ENCODE measurements at places on chromosomes 3 and 15. TPM values are rescaled to one million over a fixed set of nuclear protein-coding genes. Genes with fewer than 3 reads are reported as not detected.
A peak's percentile ranks its signal among the peaks of the same experiment; 100 is the strongest.

DNA sequence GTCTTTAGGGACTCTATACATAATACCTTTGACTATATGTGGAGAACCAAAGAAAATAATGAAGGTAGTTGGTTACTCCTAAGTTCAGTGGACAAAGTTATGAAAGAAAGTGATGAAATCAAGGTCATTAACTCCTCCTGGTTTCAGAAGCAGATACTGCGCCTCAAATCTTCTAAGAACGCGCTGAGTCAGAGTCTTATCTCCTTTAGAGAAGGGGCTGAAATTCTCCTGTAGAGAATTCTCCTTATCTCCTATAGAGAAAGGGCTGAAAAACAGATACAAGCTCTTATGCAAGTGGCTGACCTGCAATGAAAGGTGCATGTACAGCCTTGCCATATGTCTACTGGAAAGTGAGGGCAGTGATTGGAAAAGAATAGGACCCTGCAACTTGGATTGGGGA lies 824.2 kb downstream of the NSUN3 start:
- DNase-seq = no peak

Gene MUC20
- total RNA-seq = not detected

Gene FANCD2OS
- not detected for total RNA-seq

DNA sequence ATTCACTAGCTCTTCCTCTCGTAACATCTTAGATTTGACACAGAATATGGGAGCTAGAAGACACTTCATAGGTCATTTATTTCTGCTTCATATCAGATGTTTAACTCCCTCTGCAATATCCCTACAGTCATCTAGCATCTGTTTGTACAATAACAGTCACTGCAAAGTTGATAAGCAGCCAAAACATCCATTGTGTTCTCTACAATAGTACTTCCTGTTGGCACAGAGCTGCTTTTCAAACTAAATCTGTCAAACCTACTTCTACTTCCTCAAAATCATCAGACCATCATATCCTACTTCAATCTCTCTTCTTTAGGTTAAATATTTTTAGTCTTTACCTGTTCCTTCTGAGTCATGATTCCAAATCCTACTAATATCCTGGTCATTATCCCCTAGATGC lies 233.2 kb downstream of the FGF12 start:
- peak; percentile 10 for DNase-seq

DNA sequence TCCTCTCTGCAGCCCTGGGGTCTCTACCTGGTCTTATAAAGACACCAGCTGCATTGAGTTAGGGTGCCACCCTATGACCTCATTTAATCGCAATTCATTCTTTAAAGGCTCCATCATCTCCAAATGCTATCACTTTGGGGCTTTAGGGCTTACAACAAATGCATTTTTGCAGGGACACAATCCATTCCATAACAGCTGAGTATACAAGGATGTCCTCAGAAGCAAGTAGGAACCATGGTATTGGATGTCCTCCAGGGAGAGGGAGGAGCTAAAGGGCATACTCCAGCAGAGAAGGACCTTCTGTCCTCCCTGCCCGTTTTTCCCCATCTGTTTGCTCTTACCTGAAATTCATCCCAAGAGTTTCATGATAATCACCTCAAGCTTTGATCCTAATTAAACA lies 30.3 kb downstream of the UMPS start:
- DNase-seq = peak; percentile 60

GRCh38 chr3:76429581-76430177 lies 610.2 kb upstream of the ROBO2 start:
- DNase-seq = no peak

GRCh38 chr15:96889734-96890480 lies 559.4 kb downstream of the NR2F2 start:
- peak; percentile 17 for DNase-seq

DNA sequence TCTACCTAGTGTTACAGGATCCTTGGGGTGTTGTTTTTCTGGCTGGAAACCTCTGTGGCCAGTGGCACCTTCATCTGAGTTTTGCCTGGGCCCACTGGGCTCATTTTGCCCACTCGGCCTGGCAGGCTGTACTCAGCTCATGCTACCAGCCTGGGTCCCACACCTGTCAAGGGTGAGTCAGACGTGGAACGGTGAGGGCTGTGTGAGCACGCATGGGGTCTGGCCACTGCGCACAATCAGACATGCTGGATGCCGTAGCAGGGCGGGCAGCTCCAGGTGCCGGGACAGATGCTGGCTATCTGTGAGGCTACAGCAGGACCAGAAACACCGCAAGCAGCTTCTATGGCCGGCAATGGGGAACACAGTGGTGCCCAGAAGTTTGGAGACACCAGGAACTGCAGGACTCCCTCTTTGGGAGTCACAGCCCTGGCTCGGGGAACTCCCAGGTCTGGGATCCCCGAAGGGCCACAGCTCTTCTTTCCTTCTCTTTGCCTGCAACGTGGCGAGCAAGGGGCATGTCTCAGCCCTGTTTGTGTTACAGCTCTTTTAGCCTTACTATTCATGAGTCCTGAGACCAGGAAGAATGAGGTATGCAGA lies 35.9 kb upstream of the DNAJC13 start:
- DNase-seq = no peak

DNA sequence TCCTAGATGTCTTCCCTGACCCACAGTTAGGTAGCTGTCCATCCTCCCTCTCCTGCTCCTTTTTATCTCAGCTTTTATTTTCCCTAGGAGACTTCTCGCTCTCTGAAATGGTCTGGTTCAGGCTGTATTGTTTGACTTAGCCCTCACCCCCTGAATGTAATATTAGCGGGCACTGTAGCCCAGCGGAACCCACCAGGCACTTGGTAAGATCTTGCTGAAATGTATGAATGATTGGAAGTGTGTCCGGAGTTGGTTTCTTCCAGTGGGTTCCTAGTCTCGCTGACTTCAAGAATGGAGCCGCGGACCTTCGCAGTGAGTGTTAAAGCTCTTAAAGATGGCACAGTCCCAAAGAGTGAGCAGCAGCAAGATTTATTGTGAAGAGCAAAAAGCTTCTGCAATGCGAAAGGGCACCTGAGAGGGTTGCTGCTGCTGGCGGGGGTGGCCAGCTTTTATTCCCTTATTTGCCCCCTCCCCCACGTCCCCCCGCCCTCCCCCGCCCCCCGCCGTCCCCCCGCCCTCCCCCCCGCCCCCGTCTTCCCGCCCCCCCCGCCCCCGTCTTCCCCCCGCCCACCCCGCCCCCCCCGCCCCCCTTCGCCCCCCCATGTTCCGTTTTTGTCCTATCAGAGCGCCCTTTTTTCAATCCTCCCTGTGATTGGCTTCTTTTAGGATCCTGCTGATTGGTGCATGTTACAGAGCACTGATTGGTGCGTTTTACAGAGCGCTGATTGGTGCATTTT lies 694 bp upstream of the EEFSEC start:
- no peak for DNase-seq

- DNase-seq = no peak
Observed at GRCh38 chr3:120652896-120653545, 29.0 kb downstream of the HGD start.

Gene SLC28A2
- total RNA-seq = not detected

Gene IL20RB
- total RNA-seq = 2.4 TPM

Gene LDHAL6B
- not detected for total RNA-seq

DNA sequence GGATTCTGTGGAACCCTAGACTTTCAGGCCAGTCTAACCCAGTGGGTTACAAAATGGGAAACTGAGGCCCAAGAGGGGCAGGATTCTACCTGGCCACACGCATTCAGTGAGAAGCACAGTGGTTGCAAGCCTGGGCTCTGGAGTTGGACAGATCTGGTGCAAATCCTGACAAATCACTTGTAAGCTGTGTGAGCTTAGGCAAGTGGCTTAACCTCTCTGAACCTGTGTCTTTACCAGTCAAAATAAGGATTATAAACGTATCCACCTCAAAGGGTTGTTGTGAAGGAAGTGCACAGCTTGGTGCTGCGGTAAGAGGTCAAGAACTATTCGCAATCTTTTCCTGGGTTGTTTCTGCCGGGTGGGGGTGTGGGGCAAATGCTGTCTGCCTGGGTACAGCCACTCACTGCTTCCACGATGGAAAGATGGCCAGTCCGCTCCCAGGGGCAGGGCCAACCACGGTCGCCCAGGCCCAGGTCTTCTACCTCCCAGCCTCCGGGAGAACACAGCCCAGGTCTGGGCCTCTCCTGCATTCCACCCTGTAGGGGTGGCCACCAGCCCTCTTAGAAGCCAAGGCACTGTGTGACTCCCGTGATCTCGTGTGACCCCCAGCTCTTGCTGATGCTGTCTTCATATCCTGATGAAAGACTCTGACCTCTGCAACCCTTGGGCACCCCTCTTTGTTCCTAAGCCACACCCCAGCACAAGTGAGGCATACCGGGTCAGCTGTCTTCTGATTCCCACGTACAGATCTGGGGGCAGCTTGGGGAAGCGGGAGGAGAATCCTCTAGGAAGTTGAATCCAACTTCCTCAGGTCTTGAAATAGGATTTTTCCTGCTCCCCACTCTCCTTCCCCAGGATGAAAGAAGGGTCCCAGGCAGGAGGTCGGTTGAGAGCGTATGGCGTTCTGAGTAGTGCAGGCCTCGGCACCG lies 1.5 kb downstream of the CHRNA3 start:
- no peak for DNase-seq

Gene GOLGA8K
- not detected for total RNA-seq

- DNase-seq = no peak
Observed at GRCh38 chr15:59636184-59636583, 21.1 kb downstream of the GTF2A2 start.

GRCh38 chr3:184786280-184786941 lies 25.6 kb upstream of the VPS8 start:
- peak; percentile 95 for DNase-seq

Gene ABTB1
- 0.52 TPM for total RNA-seq

GRCh38 chr3:177978946-177979345 lies 557.3 kb upstream of the KCNMB2 start:
- DNase-seq = no peak

DNA sequence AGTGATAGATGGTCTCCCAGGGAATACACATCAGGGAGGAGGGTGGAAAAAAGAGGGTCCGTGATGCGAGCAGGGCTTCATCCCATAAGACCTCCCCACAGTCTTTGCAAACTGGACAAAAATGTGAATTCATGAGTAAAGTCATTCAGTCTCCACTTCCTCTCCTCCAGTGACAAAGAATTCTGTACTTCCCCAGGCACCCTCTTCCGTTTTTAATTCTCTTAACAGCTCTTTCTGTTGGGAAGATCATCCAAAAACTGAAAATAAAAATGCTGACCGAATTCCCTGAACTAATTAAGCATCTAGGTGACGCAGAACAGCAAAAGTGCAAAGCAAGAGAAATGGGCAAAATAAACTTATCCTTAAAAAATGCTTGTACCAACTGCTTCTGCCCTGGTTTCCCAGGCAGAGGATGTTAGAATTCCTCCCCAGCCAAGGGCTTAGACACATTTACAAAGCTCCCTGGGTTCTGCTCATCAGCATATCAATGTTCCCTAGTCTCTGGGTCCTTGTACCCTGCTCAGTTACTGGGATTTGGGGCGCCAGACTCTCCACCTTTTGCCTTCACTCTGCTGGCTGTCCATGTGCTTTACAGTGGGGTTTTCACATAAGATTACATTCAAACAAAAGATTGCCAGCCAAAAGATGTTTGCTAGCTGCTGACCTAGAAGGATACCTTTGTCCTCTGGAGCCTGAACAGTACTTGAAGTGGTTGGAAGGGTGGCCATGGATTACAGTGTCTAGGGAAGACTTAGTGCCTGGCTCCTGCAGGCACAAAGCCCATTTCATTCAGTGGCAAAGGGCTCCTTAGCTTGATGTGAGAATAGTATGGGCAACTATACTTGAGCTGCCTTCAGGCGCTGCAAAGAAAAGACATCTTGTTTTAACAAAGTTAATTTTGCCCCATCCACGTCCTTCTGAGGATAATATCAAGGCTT lies 69.4 kb downstream of the ARNT2 start:
- no peak for DNase-seq
